ENCODE measurements at places on chromosomes 6 and 20.

GRCh38 chr20:12316794-12317193 lies 399.1 kb downstream of the BTBD3 start:
- DNase-seq, result no peak

- no peak for DNase-seq
These were observed 10.9 kb upstream of the BNIP5 start for GRCh38 chr6:36347621-36348020.

GRCh38 chr6:80437801-80438200 lies 331.3 kb downstream of the BCKDHB start:
- no peak for DNase-seq

GRCh38 chr6:28996844-28997510 lies 8.1 kb downstream of the ZNF311 start:
- DNase-seq, result no peak

DNA sequence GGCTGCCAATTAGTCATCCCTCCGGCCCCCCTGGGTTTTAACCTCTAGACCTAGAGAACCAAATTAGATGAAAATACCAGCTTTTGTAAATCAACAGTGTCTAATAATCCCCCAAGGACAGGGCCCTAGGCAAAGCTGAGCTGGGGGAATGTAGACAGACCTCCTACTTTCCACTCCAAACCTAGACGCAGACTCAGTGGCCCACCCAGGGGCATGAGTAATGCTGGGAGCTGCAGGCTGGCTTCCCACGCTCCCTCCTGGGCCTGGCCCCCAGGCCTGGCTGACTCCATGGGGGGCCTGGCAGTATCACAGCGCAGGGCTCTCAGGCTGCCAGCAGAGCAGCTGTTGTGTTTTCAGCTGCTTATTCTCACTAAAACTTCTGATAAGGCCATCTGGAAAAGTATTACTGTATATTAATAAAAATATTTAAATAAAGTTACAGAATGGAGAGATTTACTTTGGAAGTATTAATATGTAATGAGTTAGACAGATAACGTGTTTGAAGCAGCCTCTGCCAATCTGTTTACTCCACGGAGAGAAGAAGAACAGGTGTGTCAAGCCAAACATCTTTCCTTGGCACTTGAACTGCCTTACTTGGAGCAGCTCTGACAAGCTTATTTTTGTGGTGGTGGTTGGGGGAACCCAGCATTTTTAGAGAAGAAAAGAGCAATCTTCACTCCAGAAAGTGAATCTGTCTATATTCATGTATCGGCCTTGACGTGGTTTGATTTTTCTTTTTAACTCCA lies 144.0 kb upstream of the AGPAT4 start:
- no peak for DNase-seq

Data from NCI-H526 treated with DMSO at 0.1 percent for 48 hours (cell line).